ENCODE measurements at places on chromosomes 7 and 10.

GRCh38 chr10:105725007-105725406 lies 1083.9 kb downstream of the SORCS3 start:
- no peak overlapping the region for H3K27ac ChIP-seq
- H3K36me3 ChIP-seq = no peaks in the 10 kb centered on the region
- no peaks in the 10 kb centered on the region for H3K4me1 ChIP-seq
- DNase-seq = no peak
- H3K27me3 ChIP-seq = no peaks in the 10 kb centered on the region
- no peak overlapping the region for H3K4me3 ChIP-seq

DNA sequence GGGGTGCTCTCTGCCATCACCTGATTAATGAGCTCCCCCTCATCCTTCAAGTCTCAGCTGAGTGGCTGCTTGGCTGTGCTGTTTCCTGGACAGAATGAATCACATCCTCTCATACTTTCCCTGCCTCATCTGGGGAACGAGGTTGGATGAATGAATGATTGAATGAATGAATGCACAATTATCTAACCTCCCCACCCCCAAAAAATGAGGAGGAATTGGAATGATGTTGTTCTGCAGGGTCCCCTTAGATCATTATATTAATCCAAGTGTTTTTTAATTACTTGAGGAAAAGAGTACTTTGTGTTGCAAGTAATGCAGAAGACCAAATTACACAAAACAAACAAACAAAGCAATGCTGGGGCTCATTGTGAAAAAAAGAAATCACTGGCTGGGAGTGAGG lies 240.2 kb downstream of the BUB3 start:
- H3K27ac ChIP-seq = no peak overlapping the region
- peaks cover 41% of the 10 kb centered on the region for H3K4me1 ChIP-seq
- H3K36me3 ChIP-seq = no peaks in the 10 kb centered on the region

DNA sequence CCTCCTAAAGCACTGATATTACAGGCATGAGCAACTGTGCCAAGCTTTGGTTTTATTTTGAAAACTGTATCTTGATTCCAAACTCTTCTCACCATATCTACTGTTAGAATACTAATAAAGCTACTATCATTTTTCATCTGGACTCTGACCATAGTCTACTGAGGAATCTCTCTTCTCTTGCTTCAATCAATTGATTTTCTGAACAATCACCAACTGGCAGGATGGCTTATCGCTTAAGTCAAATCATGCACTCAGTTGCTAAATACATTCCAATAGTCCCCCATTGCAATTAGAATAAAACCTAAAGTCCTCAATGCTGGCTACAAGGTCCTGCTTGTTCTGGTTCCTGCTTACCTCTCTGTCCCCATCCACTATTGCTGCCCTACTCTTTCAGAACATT lies 2.3 kb upstream of the APBB1IP start:
- no peak overlapping the region for H3K4me3 ChIP-seq
- no peak overlapping the region for H3K27ac ChIP-seq
- no peaks in the 10 kb centered on the region for H3K27me3 ChIP-seq
- DNase-seq = no peak

DNA sequence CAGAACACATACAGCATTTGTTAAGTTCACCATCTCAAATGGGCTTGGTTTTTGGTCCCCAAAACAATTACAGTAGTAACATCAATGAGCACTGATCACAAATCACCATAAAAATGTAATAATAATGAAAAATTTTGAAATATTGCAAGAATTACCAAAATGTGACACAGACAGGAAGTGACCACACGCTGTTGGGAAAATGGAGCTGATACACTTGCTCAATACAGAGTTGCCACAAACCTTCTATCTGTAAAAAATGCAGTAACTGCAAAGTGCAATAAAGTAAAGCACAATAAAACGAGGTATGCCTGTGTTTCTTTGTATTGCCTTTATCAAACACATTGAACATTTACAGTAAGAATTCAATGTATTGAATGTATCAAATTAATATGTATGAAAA lies 262.7 kb downstream of the CTNNA3 start:
- DNase-seq = no peak
- H3K4me3 ChIP-seq = no peak overlapping the region
- H3K27ac ChIP-seq = no peak overlapping the region
- H3K36me3 ChIP-seq = no peaks in the 10 kb centered on the region
- no peaks in the 10 kb centered on the region for H3K27me3 ChIP-seq

- no peaks in the 10 kb centered on the region for H3K27me3 ChIP-seq
- no peak overlapping the region for H3K27ac ChIP-seq
- no peaks in the 10 kb centered on the region for H3K36me3 ChIP-seq
- no peaks in the 10 kb centered on the region for H3K4me1 ChIP-seq
Measured at GRCh38 chr10:99443500-99443899, 13.1 kb upstream of the GOT1 start.

DNA sequence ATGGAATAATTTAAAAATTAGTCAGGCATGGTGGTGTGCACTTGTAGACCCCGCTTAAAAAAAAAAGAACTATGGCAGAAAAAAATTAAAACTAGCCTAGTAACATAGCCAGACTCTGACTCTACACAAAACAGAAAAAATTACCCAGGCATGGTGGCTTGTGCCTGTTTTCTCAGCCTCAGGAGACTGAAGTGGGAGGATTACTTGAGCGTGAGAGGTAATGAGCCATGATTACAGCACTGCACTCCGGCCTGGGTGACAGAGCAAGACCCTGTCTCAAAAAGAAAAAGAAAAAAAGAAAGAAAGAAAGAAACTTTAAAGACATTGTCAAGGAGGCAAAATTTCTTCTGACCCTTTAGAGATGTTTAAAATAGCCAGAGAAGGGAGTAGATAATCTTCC lies 109.0 kb upstream of the TMEM106B start:
- H3K4me1 ChIP-seq = no peaks in the 10 kb centered on the region
- no peaks in the 10 kb centered on the region for H3K36me3 ChIP-seq
- no peak overlapping the region for H3K27ac ChIP-seq
- no peaks in the 10 kb centered on the region for H3K27me3 ChIP-seq

DNA sequence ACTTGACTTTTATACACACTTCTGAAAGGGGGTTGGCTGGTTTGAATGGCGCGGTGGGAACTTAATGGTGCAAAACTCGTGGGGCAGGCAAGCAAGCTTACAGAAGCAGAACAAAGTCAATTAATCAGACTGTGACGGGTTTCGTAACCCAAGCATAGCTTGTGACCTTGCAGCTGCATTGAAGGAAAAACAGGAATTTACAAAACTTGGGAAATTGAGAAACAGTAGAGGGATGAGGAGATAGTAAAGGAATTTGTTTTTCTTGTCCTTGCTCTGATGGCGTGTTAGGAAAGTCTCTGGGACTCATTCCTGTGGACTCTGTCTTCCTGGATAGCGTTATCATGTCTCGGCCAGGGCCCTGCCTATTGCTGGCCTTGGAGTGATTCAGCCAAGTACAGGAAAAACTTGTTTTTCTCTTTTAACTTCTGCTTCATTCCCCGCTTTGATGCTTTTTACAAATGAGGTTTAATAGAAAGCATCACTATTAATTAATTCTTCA lies 220.0 kb upstream of the KCND2 start:
- H3K4me3 ChIP-seq = no peak overlapping the region
- H3K27me3 ChIP-seq = no peaks in the 10 kb centered on the region
- no peaks in the 10 kb centered on the region for H3K36me3 ChIP-seq
- no peaks in the 10 kb centered on the region for H3K4me1 ChIP-seq
- no peak for DNase-seq
- no peak overlapping the region for H3K27ac ChIP-seq

DNA sequence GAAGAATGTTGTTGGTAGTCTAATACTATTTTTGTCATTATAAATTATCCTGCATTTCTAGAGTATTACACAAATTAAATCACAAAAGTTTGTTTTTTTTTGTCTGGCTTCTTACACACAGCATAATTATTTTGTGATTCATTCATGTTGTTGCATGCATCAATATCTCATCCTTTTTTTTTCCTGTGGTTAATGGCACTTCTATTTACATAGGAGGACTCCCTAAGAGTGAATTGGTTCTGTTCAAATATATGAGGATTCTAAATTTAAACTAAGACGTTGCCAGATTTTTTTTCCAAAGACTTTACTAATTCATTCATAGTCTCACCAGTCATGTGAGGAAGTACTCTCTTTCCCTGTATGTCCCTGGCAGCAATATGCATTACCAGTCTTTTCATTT lies 303.3 kb downstream of the GPR37 start:
- H3K27me3 ChIP-seq = no peaks in the 10 kb centered on the region
- DNase-seq = no peak
- no peak overlapping the region for H3K27ac ChIP-seq
- no peaks in the 10 kb centered on the region for H3K4me1 ChIP-seq
- H3K36me3 ChIP-seq = no peaks in the 10 kb centered on the region

- no peaks in the 10 kb centered on the region for H3K4me1 ChIP-seq
- H3K4me3 ChIP-seq = no peak overlapping the region
- H3K36me3 ChIP-seq = no peaks in the 10 kb centered on the region
- no peak overlapping the region for H3K27ac ChIP-seq
- no peak for DNase-seq
Measured at GRCh38 chr7:24769851-24770250, 12.6 kb upstream of the GSDME start.

DNA sequence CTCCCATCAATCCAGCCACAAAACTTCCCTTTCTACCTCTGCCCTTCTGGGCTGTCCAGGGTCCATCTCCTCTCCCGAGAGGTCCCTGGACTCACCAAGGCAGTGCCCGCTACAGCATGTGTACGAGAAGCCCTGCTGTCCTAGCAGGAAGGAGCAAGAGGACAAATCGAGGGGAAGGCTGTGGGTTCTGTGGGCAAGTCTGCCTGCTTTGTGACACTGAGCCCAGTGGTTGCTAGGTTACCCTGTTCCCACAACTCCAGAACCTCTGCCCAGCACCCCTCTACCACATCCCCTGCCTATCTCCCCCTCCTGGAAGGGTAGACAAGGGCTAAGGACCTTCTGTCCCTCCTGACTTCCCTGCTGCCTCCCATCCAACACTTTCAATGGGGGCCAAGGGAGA lies at the start of gene TBATA:
Gene TBATA (minus strand): TSS at position 188 of the 400 bp plus-strand sequence. CDS start 1,998 bp downstream, outside the sequence.
- no peaks in the 10 kb centered on the region for H3K36me3 ChIP-seq
- DNase-seq = no peak
- no peaks in the 10 kb centered on the region for H3K4me1 ChIP-seq
- H3K27ac ChIP-seq = no peak within 1 kb of the TSS
- H3K4me3 ChIP-seq = no peak within 1 kb of the TSS

GRCh38 chr10:109956454-109957091 lies 33.3 kb upstream of the XPNPEP1 start:
- H3K36me3 ChIP-seq = no peaks in the 10 kb centered on the region
- no peaks in the 10 kb centered on the region for H3K27me3 ChIP-seq
- H3K4me3 ChIP-seq = no peak overlapping the region
- DNase-seq = peak; percentile 35
- no peaks in the 10 kb centered on the region for H3K4me1 ChIP-seq
- H3K27ac ChIP-seq = no peak overlapping the region

- H3K4me1 ChIP-seq = no peaks in the 10 kb centered on the region
- H3K27me3 ChIP-seq = no peaks in the 10 kb centered on the region
- H3K36me3 ChIP-seq = no peaks in the 10 kb centered on the region
- DNase-seq = no peak
- H3K27ac ChIP-seq = no peak overlapping the region
Measured at GRCh38 chr10:525565-526315, 163.7 kb downstream of the DIP2C start.

DNA sequence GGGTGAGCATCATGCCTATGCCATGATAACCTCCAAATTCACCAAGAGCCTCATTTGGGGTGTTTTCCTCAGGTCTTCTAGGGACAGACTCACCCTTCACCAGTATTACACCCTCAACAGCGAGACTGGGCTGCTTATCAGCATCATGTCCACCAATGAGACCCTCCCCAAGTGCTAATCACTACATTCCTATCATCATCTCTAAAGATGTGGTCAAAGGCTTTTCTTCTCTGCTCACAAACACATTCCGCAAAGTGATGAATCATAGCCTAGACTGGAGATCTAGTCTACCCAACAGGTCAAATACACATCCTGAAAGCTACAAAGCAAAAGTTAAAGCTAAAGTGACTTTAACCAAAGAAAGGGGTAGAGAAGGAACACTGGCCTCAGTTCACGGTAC lies 75.3 kb upstream of the C7orf33 start:
- H3K36me3 ChIP-seq = no peaks in the 10 kb centered on the region
- DNase-seq = no peak
- H3K4me1 ChIP-seq = no peaks in the 10 kb centered on the region
- H3K27me3 ChIP-seq = no peaks in the 10 kb centered on the region
- no peak overlapping the region for H3K4me3 ChIP-seq

- H3K4me1 ChIP-seq = peaks cover 18% of the 10 kb centered on the region
- H3K27me3 ChIP-seq = no peaks in the 10 kb centered on the region
- no peaks in the 10 kb centered on the region for H3K36me3 ChIP-seq
- DNase-seq = no peak
Measured at GRCh38 chr7:139725077-139725476, 52.7 kb downstream of the HIPK2 start.

GRCh38 chr7:17242504-17242903 lies 55.9 kb upstream of the AHR start:
- DNase-seq = no peak
- H3K27ac ChIP-seq = no peak overlapping the region
- no peaks in the 10 kb centered on the region for H3K4me1 ChIP-seq
- H3K27me3 ChIP-seq = no peaks in the 10 kb centered on the region

- no peak for DNase-seq
- H3K4me3 ChIP-seq = no peak overlapping the region
- H3K27ac ChIP-seq = no peak overlapping the region
- H3K36me3 ChIP-seq = no peaks in the 10 kb centered on the region
- no peaks in the 10 kb centered on the region for H3K4me1 ChIP-seq
- H3K27me3 ChIP-seq = no peaks in the 10 kb centered on the region
Measured at GRCh38 chr7:44136731-44137130, 4.4 kb downstream of the MYL7 start.

- no peaks in the 10 kb centered on the region for H3K4me1 ChIP-seq
- no peak for DNase-seq
- no peaks in the 10 kb centered on the region for H3K36me3 ChIP-seq
- no peak overlapping the region for H3K27ac ChIP-seq
- no peak overlapping the region for H3K4me3 ChIP-seq
Measured at GRCh38 chr10:119449760-119450461, 92.6 kb downstream of the RGS10 start.

DNA sequence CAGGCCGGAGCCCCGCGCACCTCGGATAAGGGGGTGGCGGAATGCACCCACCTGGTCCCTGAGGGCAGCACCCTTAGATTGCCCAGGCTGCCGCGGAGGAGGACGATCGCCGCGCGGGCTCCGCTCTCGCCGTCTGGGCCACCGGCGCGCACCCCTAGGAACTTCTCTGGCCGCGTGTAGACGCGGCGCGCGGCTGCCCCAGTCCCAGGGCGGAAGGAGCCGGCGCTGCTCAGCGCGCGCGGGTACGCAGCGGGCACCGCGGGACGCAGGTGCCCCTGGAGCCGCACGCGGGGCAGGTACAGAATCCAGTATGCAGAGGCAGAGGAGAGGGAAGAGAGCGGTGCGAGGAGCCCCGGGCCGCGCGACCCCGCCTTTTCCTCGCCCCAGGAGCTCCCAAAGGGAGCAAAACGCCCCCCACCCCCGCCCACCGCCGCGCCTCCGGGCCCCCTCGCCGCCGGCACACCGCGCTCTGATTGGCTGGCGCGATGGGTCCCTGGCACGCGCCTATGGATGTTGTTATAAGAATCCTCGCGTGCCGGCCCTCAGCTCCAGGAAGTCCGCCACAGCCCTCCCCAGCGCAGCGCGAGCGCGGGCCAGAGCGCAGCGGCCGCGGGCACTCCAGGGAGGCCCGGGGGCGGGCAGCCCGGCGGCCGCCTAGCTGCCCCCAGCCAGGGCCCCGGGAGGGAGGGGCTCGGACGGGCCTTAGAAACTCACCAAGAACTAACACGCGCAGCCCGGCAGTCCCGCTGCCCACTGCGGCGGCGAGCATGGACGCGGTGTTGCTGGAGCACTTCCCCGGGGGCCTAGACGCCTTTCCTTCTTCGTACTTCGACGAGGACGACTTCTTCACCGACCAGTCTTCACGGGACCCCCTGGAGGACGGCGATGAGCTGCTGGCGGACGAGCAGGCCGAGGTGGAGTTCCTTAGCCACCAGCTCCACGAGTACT lies at the start of gene PTF1A:
Gene PTF1A (plus strand): TSS at position 549 of the 948 bp plus-strand sequence. CDS start 219 bp downstream, at position 768.
- H3K4me3 ChIP-seq = no peak within 1 kb of the TSS
- H3K4me1 ChIP-seq = no peaks in the 10 kb centered on the region
- no peaks in the 10 kb centered on the region for H3K27me3 ChIP-seq
- H3K27ac ChIP-seq = no peak within 1 kb of the TSS

Measured in MM.1S (cell line).